Stimulated activated CD4-positive, alpha-beta T cell treated with anti-CD3 and anti-CD28 coated beads, Interleukin-15, amount 100 ng/mL, for 24 hours (primary cell): ENCODE measurements at places on chromosomes 16 and 17.

DNA sequence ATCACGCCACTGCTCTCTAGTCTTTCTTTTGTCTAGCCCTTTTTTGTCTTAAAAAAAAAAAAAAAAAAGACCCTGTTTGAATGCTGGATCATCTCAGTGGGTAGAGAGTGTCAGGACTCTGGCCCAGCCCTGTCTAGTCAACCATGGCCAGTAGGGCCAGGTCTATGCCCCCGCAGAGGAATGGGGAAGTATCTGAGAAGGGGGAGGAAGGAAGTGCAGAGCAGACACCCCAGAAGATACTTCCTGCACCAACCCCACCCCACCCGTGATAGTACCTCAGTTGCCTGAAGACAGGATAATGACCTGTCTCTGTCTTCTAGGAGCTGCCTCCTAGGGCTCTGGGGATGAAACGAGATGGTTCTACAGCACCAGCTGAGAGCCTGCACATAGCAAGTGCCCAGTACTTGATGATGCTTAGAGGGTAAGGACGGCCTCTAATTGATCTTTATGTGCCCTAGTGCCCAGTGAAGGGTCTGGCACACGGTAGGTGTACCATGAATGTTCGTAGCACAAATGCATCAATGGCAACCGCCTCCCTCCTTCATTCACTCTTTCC is 55.4 kb downstream of the ABAT start:
- DNase-seq = no peak

DNA sequence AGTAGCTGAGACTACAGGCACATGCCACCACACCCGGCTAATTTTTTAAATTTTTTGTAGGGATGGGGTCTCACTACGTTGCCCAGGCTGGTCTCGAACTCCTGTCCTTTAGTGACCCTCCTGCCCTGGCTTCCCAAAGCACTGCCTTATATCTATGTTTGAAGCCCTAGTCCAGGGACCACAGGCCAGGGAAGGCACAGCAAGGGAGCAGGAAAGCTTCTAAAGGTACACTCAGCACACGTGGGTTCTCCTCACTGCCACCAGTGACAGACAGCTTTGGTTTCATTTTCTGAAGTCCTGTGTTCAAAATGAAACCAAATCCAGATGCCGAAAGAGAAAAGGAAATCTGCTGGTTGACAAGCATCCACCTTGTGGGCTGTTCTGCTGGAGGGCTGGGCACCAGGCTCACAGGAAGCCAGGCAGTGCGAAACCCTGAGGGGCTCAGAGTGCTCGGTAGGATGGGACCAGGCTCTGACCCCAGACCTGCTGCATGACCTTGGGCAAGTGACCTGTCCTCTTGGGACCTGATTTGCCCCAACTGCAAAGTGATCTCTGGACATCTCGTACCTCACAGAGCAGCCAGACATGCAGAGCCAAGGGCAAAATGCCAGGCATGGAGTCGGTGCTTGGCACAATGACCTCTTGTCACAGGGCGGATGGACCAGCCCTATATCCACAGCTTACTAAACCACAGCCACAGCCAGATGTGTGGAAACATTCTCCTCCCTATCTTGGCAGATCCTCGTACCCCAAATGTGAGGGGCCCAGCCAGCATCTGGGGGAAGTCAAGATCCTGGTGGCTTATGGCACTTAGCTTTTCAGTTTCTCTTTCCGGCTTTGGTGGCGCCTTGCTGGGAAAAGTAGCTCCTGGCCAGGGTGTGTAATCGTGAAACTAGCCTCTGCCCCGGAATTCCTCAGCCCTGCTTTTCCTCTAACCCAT is 2.8 kb upstream of the SOCS1 start:
- peak; percentile 57 for DNase-seq

DNA sequence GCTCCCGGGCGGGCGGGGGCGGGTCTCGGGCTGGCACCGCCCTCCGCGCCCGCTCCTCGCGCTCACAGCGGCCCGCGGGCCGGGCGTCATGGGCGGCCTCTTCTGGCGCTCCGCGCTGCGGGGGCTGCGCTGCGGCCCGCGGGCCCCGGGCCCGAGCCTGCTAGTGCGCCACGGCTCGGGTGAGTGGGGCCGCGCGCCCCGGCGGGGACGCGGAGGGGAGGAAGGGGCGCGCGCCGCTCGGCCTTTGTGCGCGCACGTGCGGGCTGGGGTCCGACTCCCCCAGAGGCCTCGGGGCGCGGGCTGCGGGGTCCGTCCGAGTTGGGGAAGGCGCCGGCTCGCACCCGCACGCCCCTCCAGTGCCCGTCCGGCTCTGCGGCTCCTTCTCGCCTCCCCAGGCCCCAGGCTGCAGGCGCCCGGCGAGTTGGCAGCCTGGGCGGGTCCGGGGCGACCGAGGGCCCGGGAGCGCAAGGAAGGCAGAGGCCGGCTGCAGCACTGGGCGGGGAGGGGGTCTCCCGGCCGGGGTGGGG is at the start of gene NME4:
Gene NME4 (plus strand): TSS at position 65 of the 527 bp plus-strand sequence. CDS start 24 bp downstream, at position 89.
- peak; percentile 46 for DNase-seq

DNA sequence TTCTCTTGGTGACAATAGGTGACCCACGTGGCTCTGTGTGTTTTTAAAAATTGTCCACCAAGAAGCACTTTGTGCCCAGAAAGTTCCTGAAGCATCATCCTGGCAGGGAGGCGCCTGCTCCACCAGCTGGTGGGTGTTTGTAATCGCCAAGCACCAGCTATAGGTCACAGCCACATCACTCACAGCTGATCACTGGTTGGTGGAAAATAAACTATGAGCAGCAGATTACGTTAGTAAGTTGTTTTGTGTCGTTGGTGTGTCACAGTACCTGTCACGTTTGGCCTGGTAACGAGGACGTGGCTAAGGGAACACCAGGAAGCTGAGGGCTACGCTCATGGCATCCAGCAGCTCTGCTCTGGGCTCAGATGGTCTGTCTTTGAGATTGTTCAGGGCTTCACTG is 10.1 kb downstream of the MRM3 start:
- no peak for DNase-seq

DNA sequence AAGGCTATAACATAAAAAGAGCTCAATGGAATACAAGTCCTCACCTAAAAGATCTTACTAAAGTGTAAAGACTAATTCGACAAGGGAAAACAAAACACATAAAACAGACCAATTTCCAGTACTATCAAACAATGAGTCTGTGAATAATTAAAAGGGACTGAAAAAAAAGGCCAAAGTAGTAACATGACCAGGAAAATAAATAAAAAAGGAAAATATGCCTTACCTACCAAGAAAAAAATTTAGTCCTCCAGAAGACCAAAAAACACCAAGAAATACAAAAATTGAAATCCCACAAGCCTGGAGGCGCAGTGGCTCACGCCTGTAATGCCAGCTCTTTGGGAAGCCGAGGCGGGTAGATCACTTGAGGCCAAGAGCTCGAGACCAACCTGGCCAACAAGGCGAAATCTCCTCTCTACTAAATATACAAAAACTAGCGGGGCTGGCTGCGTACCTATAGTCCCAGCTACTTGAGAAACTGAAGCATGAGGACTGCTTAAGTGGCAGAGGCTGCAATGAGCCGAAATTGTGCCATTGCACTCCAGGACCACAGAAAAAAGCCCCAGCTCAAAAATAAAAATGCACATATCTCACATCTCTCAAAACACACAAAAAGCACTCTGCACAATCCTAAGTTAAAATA is 60.8 kb downstream of the TEX14 start:
- DNase-seq = peak; percentile 53

DNA sequence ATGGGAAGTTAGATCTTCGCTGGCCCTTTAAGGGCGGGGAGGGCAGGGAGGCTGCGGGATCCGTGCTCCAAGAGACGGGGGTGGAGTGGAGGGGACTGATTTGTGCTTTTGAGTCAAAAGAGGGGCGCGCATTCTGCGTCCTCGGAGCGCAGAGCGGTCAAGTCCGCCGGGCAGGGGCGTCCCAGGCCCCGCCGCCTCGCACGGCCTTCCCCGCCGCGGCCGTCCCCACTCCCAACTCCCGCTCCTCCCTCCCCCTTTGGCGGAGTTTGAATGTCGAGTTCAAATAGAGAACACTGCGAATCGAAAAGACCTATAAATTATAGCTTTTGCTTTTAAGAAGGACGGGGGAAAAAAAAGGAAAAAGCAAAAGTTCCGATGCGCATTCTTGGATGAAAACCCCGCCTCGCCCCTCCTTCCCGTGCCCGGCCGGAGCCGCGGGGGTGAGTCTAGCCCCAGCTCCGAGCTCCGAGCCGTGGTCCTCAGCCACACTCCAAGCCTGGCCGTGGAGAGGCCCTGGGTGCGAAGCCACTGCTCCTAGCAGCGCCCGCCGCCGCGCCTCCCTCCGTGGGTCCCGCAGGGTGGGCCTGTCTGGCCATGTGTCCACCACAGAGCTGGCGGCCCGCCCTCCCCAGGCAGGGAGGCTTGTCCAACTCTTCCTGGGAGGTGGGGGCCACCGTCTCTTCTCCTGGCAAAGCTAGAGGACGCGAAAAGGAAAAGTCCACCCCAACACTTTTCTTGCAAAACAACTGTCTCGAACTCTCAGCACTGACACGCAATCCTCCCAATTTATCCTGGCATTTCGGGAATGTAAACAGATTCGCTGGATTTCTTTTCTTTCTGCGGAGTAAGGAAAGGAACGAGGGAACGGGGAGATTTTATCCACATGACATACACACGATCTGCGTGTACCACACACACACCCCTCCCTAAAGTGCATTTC is 3.6 kb downstream of the CBX8 start:
- no peak for DNase-seq

- DNase-seq = no peak
Observed at GRCh38 chr16:88508868-88509748, 56.0 kb downstream of the ZFPM1 start.

DNA sequence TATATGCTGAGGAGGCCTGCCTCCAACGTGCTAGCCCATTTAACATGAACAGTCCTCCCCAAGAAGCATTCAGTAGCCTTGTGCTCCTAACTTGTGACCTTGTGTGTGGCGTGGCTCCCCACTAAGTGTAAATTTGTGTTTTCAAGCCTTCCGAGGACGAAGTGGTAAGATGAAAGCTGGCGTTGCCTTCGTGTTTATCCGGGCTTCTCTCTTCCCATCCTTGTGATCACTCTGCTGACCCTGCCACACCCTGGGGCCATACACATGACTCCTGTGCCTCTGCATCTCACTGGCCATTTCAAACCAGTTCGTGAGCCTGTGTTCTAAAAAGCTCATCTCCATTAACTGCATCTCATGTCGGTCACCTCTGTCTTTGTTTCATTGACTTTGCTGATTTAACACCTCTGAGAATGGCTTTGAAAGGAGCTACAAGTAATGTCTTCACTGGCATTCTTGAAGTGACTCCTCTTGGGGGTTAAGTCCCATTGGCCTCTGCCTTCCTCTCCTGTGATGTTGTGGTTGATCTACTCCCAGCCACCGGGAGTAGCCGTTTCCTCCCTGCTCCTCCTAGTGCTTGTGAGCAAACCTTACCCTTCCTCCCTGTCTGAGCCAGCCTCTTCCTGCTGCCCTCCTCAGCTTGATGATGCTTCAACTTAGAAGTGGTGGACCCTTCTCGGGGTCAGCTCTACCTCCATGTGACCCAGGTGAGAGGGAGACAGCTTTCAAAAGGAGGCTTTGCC is 27.4 kb upstream of the NAGLU start:
- no peak for DNase-seq

GRCh38 chr16:78976212-78976611 is 624.3 kb downstream of the MAF start:
- DNase-seq = peak; percentile 62

- no peak for DNase-seq
Observed at GRCh38 chr16:51834133-51834532, 683.1 kb upstream of the SALL1 start.

DNA sequence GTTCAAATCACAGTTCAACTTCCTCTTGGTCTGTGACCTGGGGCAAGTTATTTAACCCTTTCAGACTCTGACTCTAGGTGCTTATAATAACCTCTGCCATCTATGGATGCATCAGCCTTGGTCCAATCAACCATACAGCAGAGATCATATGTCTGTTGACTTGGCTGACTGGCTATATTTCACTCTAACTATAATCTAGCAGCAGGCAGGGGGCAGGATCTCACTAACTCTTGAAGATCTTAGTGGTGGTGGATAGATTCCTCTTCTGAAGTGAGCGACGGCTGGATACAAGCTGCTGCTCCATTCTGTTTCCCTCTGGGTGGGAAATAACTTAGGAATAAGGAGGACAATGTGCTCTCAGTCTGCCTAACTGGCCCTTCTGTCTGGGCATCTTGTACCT is 146.6 kb downstream of the SKAP1 start:
- no peak for DNase-seq

- no peak for DNase-seq
Observed at GRCh38 chr17:66375121-66375520, 72.7 kb downstream of the PRKCA start.

- DNase-seq = no peak
Observed at GRCh38 chr17:80777274-80777673, 214.4 kb upstream of the CHMP6 start.

- no peak for DNase-seq
Observed at GRCh38 chr16:83747936-83748335, 59.8 kb upstream of the HSBP1 start.

- DNase-seq = no peak
Observed at GRCh38 chr17:78800132-78800931, 18.3 kb upstream of the CYTH1 start.

GRCh38 chr16:50297301-50298074 is 31.1 kb downstream of the ADCY7 start:
- no peak for DNase-seq

DNA sequence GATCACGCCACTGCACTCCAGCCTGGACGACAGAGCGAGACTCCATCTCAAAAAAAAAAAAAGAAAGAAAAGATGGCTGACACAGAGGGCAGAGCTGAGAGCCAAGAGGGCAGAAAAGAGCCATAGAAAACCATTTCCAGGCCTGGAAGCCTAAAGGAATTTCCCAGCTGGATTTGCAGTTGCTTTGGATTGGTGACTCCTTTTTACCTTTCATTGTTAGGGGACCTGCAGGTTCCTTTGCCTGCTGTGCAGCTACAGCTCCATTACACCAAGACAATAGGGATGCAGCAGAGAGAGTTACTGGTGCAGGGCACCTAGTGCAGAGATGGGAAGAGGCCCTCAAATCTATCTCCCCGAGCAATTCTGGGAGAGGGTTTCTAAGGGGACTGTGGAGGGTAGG is 18.4 kb downstream of the ZNF668 start:
- no peak for DNase-seq

DNA sequence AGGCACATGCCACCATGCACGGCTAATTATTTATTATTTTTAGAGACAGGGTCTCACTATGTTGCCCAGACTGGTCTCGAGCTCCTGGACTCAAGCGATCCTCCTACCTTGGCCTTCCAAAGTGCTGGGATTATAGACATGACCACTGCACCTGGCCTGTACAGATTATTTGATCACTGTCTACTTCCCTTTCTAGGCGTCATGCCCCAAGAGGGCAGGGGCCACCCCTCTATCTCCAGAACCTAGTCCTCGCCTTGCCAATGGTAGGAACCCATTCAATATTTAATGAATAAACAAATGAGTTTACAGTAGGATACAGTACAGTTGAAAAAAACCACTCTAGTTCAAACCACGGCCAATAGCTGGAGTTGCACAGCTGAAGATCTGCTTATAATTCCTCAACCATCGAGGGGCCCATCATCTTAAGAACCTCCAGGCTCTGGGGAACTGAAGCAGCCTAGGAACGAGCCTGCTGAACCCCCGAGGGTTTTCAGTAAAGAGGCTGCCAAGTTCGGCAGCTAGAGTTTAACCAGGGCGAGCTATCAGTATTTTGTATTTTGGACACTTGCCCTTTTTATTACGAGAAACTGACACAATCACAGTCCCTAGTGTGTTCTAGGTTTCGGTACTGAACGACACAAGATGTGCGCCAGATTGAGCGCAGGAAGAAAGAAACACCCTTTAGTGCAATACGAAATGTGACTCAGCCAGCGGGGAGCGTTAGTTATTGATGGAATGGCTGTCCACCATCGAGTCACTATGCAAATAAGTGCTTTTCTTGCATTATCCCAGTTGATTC is 14.6 kb downstream of the ADCY9 start:
- no peak for DNase-seq

- no peak for DNase-seq
Observed at GRCh38 chr17:54117452-54117851, 294.7 kb downstream of the KIF2B start.
